Neural crest cell (in vitro differentiated cells): ENCODE measurements at places on chromosomes 3 and 15. TPM values are rescaled to one million over a fixed set of nuclear protein-coding genes. Genes with fewer than 3 reads are reported as not detected.

Gene GPD1L
- 6.0 and 7.7 TPM in 2 replicates for total RNA-seq

Gene GPR15
- not detected in 2 replicates for total RNA-seq

Gene ZIC4
- total RNA-seq, result 4.5 and 6.1 TPM in 2 replicates

Gene SLC2A2
- not detected in 2 replicates for total RNA-seq

Gene PLA2G4D
- not detected in 2 replicates for total RNA-seq

- no peak for DNase-seq
Observed at GRCh38 chr15:29470311-29470710, 200.7 kb upstream of the NSMCE3 start.

DNA sequence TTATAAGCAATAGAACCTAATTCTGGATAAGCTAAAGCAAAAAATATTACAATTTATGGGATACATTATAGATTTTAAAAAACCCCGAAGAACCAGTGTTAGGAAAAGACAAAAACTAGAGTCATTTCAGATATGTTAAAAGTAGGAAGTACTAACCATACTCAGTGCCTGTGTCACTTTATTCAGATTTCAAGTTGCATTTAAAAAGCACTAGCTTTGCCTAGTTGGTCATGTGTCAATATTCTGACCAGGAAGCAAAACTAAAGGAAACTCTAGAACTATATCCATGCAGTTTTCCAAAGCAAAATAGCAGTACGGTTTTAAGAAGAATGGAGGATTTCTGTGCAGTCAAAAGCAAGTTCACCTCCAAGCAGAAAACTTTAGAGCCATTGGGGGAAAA is 88.4 kb downstream of the RAP2B start:
- DNase-seq, result no peak

GRCh38 chr3:127015282-127016042 is 32.5 kb downstream of the PLXNA1 start:
- DNase-seq, result peak; percentile 55
